ENCODE measurements at places on chromosomes 6 and 20. TPM values are rescaled to one million over a fixed set of nuclear protein-coding genes. Genes with fewer than 3 reads are reported as not detected.

Gene MRS2
- total RNA-seq = 24.7 TPM

Gene KHDC1L
- not detected for total RNA-seq

Gene PXT1
- total RNA-seq = 0.22 TPM

Gene ARHGAP18
- total RNA-seq = 8.2 TPM

Gene CCN5
- not detected for total RNA-seq

Gene BCLAF1
- total RNA-seq = 128 TPM

- H3K4me1 ChIP-seq = peaks cover 5% of the 10 kb centered on the region
- no peak overlapping the region for H3K27ac ChIP-seq
- H3K36me3 ChIP-seq = no peaks in the 10 kb centered on the region
- H3K27me3 ChIP-seq = no peaks in the 10 kb centered on the region
- no peak for DNase-seq
Observed at GRCh38 chr6:25454136-25454535, 175.0 kb downstream of the CARMIL1 start.

DNA sequence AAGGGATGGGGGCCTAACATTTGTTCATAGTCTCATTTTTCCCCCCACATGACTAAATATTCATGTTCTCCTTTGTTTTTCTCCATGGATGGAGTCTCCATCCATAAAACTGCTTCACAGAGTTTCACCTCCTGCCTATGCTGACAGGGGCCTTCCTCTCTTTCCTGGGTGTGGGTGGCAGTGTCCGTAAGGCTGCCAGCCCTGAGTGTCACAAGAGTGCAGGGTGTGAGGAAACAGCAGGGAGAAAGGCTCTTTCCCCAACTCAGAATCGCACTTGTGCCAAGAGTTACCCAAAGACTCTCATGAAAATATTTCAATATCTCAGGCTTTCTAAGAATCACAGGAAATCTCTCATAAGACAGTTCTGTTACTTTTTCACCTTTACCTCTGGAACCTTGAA, 346.2 kb upstream of the MMS22L start:
- H3K27me3 ChIP-seq = no peaks in the 10 kb centered on the region
- no peaks in the 10 kb centered on the region for H3K36me3 ChIP-seq
- no peak overlapping the region for H3K4me3 ChIP-seq
- DNase-seq = no peak
- H3K27ac ChIP-seq = no peak overlapping the region
- no peaks in the 10 kb centered on the region for H3K4me1 ChIP-seq

DNA sequence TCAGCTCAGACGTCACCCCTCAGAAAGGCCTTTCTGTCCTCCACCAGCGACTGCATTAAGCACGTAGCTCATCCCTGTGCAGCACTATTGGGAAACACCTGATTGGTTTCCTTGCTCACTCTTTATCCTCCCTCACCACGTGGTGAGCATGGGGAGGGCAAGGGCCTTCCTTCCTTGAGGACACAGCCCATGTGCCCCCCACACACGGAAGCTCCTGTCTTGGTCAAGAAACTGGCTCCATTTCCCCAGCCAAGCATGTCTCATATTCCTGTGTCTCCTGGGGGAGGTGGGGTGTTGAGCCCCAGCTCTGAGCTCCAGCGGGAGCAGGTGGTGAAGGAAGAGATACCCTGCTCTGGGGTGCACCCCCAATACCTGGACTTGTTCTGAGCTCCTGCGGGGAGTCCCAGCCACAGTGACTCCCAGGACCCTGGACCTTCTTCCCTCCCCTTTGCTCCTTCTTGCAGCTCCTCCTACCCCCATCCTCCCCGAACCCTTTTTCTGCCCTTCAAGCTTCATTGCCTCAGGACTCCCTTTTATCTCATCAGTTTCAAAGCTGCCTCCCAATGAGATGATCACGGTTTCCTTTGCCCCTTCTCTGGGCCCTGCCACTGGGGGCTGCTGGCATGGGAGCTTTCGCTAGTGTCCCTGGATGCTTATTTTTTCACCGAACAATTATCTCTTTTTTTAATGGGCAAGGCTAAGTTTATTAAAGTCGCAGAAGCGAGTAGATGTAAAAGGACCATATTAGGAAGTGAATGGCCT, 230.1 kb downstream of the TFAP2C start:
- no peaks in the 10 kb centered on the region for H3K4me1 ChIP-seq
- H3K36me3 ChIP-seq = no peaks in the 10 kb centered on the region
- no peak overlapping the region for H3K27ac ChIP-seq
- DNase-seq = no peak
- H3K4me3 ChIP-seq = no peak overlapping the region

GRCh38 chr6:21342501-21342900, 251.1 kb upstream of the SOX4 start:
- H3K36me3 ChIP-seq = no peaks in the 10 kb centered on the region
- no peaks in the 10 kb centered on the region for H3K4me1 ChIP-seq
- H3K27me3 ChIP-seq = peaks cover 2% of the 10 kb centered on the region
- H3K27ac ChIP-seq = no peak overlapping the region

- peaks cover 15% of the 10 kb centered on the region for H3K4me1 ChIP-seq
- no peaks in the 10 kb centered on the region for H3K27me3 ChIP-seq
- H3K27ac ChIP-seq = no peak overlapping the region
- DNase-seq = no peak
Observed at GRCh38 chr6:158674342-158675131, 24.7 kb downstream of the SYTL3 start.

- H3K4me3 ChIP-seq = no peak overlapping the region
- DNase-seq = no peak
- no peaks in the 10 kb centered on the region for H3K36me3 ChIP-seq
- H3K27me3 ChIP-seq = peaks cover 23% of the 10 kb centered on the region
- H3K4me1 ChIP-seq = no peaks in the 10 kb centered on the region
- no peak overlapping the region for H3K27ac ChIP-seq
Observed at GRCh38 chr6:150573041-150573681, 26.5 kb upstream of the PLEKHG1 start.

- DNase-seq = no peak
- H3K27ac ChIP-seq = peak overlapping the region; percentile 75
- H3K36me3 ChIP-seq = peaks cover 20% of the 10 kb centered on the region
- H3K4me1 ChIP-seq = peaks cover 40% of the 10 kb centered on the region
- H3K4me3 ChIP-seq = peak overlapping the region; percentile 8
Observed at GRCh38 chr6:144730088-144730645, 445.0 kb downstream of the UTRN start.

- no peak overlapping the region for H3K27ac ChIP-seq
- H3K4me1 ChIP-seq = peaks cover 46% of the 10 kb centered on the region
- peaks cover 27% of the 10 kb centered on the region for H3K36me3 ChIP-seq
- no peaks in the 10 kb centered on the region for H3K27me3 ChIP-seq
- no peak for DNase-seq
- H3K4me3 ChIP-seq = no peak overlapping the region
Observed at GRCh38 chr6:158042245-158042798, 60.7 kb downstream of the SYNJ2 start.

DNA sequence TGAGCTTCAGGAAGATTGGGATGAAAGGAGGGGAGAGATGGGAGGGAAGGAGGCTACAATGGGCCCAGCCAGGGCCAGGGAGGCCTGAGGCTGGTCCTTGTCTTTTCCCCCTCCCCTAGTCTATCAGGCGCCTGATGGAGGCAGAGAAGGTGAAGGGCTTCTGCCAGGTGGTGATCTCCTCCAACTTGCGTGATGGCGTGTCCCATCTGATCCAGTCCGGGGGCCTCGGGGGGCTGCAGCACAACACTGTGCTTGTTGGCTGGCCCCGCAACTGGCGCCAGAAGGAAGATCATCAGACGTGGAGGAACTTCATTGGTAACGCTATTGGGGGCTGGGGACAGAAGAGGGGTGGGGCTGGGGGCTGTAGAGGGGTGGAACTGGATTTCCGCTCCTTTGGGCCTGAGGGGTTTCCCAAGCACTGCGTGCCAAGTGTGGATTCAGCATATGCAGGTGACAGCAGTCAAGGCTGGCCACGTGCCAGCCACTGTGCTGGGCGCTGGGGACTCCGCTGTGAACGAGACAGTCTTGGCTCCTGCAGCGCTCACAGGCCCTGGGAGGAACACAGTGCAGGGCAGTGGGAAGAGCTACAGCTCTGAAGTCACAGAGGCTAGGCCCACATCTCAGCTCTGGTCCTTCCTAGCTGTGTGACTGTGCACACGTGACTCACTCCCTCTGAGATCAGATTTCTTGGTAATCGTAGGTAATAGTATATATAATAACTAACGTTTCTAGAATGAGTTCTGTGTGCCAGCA, 22.7 kb downstream of the SLC12A5 start:
- DNase-seq = no peak
- H3K4me1 ChIP-seq = peaks cover 5% of the 10 kb centered on the region
- H3K27me3 ChIP-seq = peaks cover 22% of the 10 kb centered on the region
- no peak overlapping the region for H3K27ac ChIP-seq
- no peaks in the 10 kb centered on the region for H3K36me3 ChIP-seq

All from activated CD8-positive, alpha-beta T cell treated with anti-CD3 and anti-CD28 coated beads for 36 hours (primary cell).